ENCODE measurements at places on chromosomes 5 and 9. TPM values are rescaled to one million over a fixed set of nuclear protein-coding genes. Genes with fewer than 3 reads are reported as not detected.
A peak's percentile ranks its signal among the peaks of the same experiment; 100 is the strongest.

DNA sequence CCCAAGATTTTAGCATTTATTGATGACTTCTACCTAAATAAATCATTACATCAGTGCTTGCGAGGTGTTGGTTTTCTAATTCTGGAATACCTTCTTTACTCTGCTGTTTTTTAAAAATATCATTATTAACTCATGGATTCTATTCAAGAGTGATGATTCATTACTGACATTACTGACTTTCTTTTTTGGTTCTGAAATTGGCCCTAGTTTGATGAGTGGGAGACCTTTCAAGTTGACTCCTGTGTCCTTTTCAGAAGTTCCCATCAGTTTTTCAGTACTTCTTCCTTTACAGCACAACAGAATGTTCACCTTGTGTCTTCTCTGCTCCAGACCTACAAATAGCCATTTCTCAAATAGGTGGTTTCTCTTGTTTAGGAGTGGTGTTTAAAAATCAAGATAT is 114.1 kb downstream of the PCSK5 start:
- H3K4me3 ChIP-seq: no peak overlapping the region
- no peaks in the 10 kb centered on the region for H3K27me3 ChIP-seq
- no peak for DNase-seq
- H3K27ac ChIP-seq: no peak overlapping the region
- H3K36me3 ChIP-seq: no peaks in the 10 kb centered on the region
- no peaks in the 10 kb centered on the region for H3K4me1 ChIP-seq

DNA sequence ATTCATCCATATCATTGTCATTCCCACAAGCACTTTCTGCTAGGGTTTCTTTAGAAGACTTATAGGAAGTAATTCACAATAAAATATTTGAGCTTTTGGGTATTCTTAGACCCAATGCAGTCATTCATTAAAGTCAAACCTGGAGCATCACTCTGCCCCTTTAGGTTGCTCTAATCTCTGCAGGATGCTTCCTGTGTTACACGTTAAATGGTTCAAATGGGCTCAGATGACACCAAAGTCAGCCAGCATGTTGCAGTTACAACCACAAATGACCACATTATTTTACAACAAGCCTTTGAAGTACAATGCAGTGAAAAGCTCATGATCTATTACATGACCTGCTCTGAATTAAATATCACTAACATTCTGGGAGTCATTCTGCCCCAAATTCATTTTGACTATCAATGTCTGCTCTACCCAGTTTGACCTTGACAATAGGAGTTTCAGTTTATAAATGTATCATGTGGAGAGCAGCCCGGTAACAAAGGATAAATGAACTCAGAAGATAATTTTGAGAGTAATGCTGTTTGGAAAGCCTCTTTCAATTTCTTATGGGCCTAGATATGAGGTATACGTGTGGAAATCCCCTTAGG is 668.6 kb upstream of the DMAC1 start:
- H3K36me3 ChIP-seq: no peaks in the 10 kb centered on the region
- DNase-seq: no peak
- no peaks in the 10 kb centered on the region for H3K27me3 ChIP-seq

DNA sequence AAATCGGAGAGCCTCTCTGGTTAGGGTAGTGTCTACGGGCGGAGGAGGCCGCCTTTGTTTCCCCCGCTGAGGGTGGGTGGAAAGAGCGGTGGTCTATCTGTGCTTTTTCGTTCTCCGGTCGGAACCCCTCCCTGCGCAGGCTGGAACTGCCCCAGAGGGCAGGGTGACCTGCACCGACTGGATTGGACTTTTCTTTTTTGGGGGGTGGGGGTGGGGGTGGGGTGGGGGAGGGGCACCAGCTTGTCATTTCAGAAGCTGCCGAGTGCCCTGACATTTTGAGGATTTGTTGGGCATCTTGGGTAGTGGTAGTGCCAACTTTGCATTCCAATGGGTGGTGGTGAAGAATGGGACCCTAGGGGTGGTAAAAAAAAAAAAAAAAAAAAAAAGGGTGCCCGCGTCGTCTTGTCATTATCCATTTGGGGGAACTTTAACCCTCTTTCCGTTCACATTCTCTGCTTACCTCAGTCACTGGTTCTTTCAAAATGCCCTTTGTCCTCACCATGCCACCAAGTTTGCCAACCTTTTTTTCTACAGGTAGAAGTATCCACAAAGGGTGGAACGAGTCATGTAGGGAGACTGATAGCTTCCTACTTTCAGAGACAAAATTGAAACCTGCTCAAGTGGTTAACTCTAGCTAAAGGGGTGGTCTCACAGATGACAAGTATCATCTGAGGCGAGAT is 1.3 kb downstream of the UBE2R2 start:
- H3K4me1 ChIP-seq: peaks cover 50% of the 10 kb centered on the region
- H3K27ac ChIP-seq: peak overlapping the region; percentile 99
- peak; percentile 30 for DNase-seq
- peak overlapping the region; percentile 74 for H3K4me3 ChIP-seq
- no peaks in the 10 kb centered on the region for H3K27me3 ChIP-seq

GRCh38 chr9:114446036-114446435 is 58.3 kb upstream of the AKNA start:
- H3K27me3 ChIP-seq: no peaks in the 10 kb centered on the region
- no peak overlapping the region for H3K4me3 ChIP-seq
- H3K36me3 ChIP-seq: no peaks in the 10 kb centered on the region
- H3K4me1 ChIP-seq: peaks cover 28% of the 10 kb centered on the region
- no peak for DNase-seq

Gene SLC44A1
- 17.7 TPM for total RNA-seq

Gene RPS14
- 3,565 TPM for total RNA-seq

Gene COL5A1
- total RNA-seq: not detected

Gene FAM170A
- not detected for total RNA-seq

Data from B cell (primary cell).